ENCODE measurements at places on chromosomes 4 and X.

GRCh38 chr4:142975618-142976017 lies 129.5 kb upstream of the INPP4B start:
- DNase-seq: no peak

DNA sequence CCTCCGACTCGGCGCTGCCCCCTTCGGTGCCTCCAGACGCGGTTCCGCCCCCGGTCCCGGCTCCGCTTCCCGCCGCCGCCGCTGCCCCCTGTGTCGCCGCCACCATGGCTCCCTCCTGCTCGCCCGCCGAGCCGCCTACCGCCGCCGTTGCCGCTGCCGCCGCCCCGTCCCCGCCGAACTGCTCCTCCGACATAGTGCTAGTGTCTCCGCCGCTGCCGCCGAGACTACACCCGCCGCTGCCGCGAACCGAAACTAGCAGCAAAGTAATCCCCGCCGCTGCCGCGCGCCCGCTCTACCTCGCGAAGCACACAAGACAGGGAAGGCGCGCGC lies 340 bp downstream of the HNRNPD start:
- DNase-seq: no peak

DNA sequence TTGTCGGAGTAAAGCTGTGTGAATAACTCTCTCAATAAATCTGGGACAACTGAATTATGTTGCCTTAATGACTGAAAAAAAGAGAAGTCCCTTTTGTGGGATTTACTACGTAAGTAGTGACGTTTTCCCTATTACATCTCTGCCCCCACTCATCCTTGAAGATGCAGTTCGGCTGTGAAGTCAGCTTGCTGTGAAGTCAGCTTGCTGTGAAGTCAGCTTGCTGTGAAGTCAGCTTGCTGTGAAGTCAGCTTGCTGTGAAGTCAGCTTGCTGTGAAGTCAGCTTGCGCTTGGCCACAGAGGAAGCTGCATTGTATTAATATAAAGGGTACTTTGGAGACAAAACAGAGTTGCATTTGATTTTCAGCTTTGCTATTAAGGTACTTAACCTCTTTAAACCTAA lies 8.0 kb upstream of the VAMP7 start:
- no peak for DNase-seq

- DNase-seq: no peak
Measured at GRCh38 chrX:43813898-43814297, 68.4 kb downstream of the MAOB start.

- DNase-seq: no peak
Measured at GRCh38 chr4:41446981-41447725, 90.8 kb upstream of the LIMCH1 start.

DNA sequence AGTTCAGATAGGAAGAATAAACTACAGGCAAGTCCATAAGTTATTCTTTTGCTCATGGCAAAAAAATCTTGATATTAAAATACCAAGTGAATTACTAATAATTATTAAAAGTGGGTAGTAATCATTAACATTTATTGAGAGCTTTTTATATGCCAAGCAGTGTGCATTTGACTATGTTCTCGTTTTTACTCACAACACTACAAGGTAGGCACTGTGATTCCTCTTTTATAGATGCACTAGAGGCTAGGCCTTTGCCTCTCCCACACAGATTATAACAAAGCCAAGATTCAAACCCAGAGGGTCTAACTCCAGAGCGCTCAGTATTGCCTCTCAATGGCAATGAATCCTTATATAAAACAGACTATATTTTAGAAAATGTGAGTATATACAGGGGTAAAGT lies 254.2 kb downstream of the NAF1 start:
- DNase-seq: no peak

DNA sequence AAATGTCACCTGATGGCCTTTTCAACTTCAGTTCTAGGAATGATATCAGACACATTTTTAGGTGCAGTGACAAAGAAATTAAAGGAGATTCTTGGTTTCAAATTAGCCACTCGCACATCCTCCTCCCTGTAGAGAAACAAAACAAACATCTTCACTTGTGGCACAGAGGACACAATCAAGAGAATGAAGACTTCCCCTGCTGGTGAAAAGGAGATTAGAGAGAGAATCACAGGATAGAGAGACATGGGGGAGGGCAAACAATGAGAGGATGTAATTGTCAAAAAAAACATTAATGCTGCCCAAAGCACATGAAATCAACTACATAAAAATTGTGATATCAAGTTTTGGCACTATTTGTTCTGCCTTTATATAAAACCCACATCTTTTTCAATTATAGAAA lies 34.5 kb downstream of the ACE2 start:
- no peak for DNase-seq

DNA sequence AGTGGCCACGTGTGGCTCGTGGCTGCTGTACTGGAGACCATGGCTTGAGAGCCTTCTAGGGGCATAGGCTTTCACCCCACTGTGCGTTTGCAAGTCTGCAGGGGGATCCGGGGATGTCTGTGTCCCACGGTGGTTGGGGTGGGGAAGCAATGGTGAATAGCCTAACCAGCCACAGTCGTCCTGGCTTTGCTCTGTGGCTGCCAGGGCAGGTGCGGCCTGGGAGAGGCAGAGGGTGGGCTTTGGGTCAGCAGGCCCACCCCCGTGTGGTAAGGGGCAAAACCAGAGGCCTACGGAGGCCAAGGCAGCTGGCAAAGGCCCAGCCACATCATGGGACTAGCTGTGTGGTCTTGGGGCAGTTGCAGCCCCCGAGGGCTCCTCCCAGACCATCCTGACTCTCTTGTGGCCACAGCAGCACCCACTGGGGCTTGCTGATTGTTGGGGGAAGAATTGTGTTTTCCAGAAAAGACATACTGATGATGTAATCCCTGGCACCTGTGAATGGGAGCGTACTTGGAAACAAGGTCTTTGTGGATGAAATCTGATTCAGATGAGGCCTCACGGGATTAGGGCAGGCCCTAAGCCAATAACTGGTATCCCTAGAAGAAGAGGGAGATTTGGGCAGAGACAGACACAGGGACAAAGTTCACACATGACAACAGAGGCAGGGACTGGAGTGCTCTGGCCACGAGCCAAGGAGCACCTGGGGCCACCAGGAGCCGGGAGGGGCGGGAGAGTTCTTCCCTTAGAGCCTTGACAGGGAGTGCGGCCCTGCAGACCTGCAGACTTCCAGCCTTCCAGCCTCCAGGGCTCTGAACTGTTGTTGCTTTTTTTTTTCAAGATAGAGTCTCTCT lies 2.9 kb downstream of the CPZ start:
- DNase-seq: no peak

DNA sequence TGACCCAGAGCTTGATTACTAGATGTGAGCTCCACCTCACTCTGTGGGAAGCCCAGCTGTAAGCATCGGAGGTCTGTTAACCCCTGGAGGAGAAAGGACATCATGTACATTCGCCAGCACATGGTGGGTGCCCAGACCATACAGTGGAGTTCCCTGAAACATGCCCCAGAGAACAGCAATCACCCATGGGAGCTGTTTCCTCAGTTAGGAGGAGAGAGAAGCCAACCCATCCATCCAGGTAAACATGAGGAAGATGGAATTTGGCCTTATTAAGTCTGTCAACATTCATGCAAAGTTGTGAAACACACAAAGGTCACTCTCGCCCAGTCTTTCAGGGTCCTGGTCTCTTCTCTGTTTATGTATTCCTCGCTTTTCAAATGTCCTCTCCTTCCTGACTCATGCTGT lies 354.7 kb downstream of the ANK2 start:
- DNase-seq: no peak
